ENCODE measurements at places on chromosomes 7 and 10.

GRCh38 chr10:104678658-104679057 is 37.6 kb downstream of the SORCS3 start:
- no peak for DNase-seq

- DNase-seq: no peak
Observed at GRCh38 chr10:114188001-114188400, 8.8 kb downstream of the TDRD1 start.

DNA sequence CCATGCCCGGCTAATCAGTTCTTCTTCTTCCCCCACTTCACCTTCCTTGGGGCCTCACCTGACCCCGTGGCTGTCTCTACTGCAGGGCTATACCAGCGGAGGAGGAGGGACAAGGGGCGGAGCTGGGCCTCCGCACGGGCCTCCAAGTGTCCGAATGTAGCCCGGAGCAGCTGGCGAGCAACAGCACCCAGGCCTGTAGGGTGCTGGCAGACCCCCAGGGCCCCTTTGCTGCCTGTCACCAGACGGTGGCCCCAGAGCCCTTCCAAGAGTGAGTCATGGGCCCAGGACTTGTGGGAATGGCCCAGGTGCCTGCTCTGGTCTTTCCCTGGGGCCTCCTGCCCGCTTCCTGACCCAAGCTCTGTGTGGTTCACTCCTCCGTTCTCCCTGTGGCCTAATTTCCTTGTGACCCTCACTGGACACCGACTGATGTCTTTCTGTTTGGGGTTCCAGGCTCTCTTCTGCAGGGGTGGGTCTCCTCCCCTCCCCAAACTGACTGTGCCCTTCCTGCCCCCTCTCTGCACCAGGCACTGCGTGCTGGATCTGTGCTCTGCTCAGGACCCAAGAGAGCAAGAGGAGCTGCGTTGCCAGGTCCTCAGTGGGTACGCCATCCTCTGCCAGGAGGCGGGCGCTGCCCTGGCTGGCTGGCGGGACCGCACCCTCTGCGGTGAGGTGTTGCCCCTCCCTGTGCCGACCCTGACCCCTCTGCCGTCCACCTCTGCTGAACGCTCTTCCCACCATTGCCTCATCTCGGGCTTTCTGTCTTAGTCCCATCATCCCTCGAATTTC is 35.2 kb downstream of the EPHB4 start:
- no peak for DNase-seq

- no peak for DNase-seq
Observed at GRCh38 chr7:70212281-70212680, 614.0 kb downstream of the AUTS2 start.
